ENCODE measurements at places on chromosomes 3 and 15. TPM values are rescaled to one million over a fixed set of nuclear protein-coding genes. Genes with fewer than 3 reads are reported as not detected.
A peak's percentile ranks its signal among the peaks of the same experiment; 100 is the strongest.

GRCh38 chr15:74438721-74439316 is 5.1 kb upstream of the SEMA7A start:
- DNase-seq = peak; percentile 63

NR2E3 gene
- 0.16 TPM for total RNA-seq

LSG1 gene
- 42.4 TPM for total RNA-seq

TICRR gene
- 0.62 TPM for total RNA-seq

- peak; percentile 29 for DNase-seq
These were observed 84.4 kb downstream of the SEMA5B start for GRCh38 chr3:122942937-122943827.

DNA sequence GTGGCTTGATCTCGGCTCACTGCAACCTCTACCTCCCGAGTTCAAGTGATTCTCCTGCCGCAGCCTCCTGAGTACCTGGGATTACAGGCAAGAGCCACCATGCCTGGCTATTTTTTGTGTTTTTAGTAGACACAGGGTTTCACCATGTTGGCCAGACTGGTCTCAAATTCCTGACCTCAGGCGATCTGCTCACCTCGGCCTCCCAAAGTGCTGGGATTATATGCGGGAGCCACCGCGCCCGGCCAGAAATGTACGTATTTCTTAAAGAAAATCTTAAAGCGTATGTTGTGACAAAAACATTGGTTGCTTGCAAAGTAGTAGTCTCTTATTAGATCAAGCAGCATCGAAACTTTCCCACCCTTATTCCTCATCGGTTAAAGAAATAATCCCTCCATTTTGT is 748.9 kb upstream of the NR2F2 start:
- DNase-seq = no peak
